HCEC 1CT (cell line): ENCODE measurements at places on chromosomes 5 and 9.

- DNase-seq = no peak
Measured at GRCh38 chr5:103668281-103668680, 105.7 kb upstream of the NUDT12 start.

DNA sequence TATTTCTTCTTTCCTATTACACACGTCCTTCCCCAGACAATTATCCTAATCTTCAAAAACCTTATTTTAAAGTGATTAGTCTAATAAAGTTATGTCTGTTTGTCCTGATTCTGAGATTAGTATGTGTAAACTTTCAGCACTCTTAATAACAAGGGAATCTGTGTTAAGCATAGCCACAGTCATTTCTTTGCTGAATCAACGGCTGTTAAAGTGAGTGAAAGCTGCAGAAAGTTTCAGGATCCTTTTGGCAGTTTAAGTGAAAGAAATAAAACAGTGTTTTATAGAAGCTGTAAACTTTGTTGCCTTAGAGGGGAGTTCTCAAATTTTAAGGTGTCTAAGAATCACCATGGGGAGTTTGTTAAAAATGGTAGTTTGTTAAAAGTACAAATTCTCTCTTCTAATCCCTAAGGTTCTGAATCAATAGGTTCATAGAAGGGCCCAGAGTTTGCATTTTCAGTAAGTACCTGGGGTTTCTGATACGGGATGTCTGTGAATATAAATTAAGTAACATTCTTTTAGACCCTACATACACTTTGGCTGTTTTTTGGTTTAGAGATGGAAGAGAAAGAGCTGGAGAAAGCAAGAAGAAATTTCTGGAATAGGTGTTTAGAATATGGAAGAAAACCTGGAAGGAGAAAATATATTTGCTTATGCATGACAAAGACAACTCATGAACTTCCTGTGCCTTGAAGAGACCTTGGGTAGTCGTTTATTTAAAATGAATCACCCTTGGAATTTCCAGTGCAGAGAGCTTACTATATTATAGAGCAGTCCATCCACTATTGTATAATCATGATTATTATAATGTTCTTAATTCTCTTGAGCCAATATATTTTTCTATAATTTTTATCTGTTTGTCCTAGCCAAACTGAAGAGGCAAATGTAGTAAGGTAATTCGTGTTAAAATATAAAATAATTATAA, 45.7 kb downstream of the SCAMP1 start:
- DNase-seq = peak; percentile 81

GRCh38 chr5:116273448-116274242, 188.8 kb downstream of the COMMD10 start:
- peak; percentile 24 for DNase-seq

GRCh38 chr5:2701592-2701991, 49.9 kb downstream of the IRX2 start:
- no peak for DNase-seq

DNA sequence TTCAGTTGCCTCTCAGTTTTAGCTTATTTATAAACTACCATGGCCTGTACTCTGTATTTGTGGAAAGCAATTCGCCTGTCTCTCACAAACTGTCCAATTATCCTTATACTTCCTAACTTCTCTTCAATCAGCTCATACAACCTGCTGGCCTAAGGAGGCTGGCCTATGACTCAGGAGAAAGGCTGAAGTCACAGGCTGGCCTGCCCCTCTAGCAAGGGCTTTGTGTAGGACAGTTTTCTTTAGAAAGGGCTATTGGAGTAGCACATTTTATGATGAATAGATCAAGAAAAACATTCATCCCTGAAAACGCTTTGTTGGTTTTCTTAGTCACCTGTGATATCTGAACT, 988.7 kb upstream of the ARRDC3 start:
- no peak for DNase-seq

DNA sequence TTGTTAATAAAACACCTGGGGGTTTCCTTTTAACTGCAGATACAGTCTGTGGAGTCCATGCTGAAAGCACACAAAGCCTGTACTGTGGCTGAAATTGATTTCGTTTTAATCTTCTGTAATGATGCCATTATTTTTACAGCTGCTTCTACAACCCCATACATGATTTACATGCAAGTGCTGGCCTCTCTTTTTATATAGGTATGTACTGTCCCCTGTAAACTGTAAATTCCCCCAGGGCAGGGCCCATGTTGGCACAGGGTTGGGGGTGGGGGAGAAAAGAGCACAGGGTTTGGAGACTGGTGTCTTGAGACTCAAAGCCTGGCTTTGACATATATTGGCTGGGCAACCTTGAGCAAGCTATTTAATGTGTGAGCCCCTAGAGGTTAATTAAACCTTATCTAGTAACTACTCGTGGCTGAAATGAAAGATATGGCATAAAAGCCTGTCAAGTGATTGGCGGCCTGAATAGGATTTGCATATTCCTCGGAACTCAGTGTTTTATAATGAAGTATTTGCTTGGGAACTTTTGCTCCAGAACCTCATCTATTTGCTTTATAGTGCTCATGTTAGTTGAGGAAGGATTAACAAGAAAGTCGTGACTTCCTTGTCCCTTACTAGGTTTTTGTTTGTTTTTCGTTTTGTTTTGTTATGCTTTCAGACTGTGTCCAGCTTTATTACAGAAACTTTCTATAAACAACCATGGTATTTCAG, 34.0 kb downstream of the KLF4 start:
- no peak for DNase-seq

GRCh38 chr9:2039294-2040180, 24.4 kb downstream of the SMARCA2 start:
- DNase-seq = no peak

- DNase-seq = no peak
Measured at GRCh38 chr9:134339183-134339806, 13.0 kb downstream of the RXRA start.

DNA sequence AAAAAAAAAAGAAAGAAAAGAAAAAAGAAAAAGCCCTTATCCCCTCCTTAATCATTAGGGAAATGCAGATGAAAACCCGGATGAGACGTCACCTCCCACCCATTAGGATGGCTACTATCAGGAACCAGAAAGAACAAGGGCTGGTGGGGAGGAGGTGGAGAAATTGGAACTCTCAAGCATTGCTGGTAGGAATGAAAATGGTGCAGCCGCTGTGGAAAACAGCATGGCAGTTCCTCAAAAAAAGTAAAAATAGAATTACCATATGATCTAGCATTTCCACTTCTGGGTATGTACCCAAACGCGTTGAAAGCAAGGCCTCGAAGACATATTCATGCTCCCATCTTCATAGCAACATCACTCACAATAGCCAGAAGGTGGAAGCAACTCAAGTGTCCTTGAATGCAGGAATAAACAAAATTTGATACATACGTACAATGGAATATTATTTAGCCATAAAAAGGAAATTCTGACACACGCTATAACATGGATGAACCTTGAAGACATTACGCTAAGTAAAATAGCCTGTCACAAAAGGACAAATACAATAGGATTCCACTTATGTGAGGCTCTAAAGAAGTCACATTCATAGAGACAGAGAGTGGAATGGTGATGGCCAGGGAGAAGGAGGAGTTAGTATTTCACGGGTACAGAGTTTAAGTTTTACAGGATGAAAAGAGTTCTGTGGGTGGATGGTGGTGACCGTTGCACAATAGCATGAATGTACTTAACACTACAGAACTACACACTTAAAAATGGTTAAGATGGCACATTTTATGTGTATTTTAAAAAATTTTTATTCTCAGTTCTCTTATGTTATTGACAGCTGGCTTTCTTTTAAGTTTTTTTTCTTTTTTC, 166.8 kb upstream of the IER5L start:
- DNase-seq = no peak

- DNase-seq = no peak
Measured at GRCh38 chr5:82314964-82315758, 37.0 kb upstream of the RPS23 start.

DNA sequence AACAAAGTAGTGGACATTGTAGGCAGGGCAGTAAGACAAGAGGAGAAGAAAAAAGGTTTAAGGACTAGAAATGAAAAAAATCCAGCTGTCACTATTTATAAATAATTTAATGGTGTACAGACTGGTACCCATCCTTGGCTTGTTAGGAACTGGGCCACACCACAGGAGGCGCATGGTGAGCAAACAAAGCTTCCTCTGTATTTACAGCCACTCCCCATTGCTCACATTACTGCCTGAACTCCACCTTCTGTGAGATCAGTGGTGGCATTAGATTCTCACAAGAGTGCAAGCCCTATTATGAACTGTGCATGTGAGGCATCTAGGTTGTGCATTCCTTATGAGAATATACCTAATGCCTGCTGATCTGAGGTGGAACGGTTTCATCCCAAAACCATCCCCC, 62.6 kb upstream of the DMAC1 start:
- no peak for DNase-seq

- DNase-seq = no peak
Measured at GRCh38 chr5:40587376-40587775, 92.3 kb upstream of the PTGER4 start.

GRCh38 chr9:7690014-7690413, 109.6 kb downstream of the DMAC1 start:
- DNase-seq = no peak

DNA sequence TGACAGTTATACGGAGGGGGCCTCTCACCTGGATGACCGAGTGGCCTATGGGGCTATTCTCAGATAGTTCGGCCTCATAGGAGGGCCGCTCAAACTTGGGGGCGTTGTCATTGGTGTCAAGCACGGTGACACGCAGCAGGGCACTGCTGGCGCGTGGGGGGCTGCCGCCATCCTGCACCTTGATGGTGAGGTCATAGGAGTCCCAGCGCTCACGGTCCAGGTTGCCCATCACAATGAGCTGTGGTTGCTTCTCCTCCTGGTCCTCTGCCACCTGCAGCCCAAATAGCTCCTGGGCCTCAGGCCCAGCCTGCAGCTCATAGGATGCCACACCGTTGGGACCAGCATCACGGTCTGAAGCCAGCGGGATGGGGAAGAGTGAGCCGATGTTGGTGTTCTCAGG, 9.7 kb downstream of the PCDH1 start:
- DNase-seq = no peak

- no peak for DNase-seq
Measured at GRCh38 chr5:10248378-10249260, 1.1 kb downstream of the ATPSCKMT start.

GRCh38 chr5:58961631-58962280, 378.9 kb downstream of the RAB3C start:
- DNase-seq = no peak

- DNase-seq = no peak
Measured at GRCh38 chr5:66620711-66621110, 24.5 kb downstream of the MAST4 start.

- DNase-seq = no peak
Measured at GRCh38 chr5:143619040-143619439, 192.9 kb upstream of the HMHB1 start.
